Stimulated activated CD8-positive, alpha-beta memory T cell treated with anti-CD3 and anti-CD28 coated beads, Interleukin-15, amount 100 ng/mL, for 48 hours (primary cell): ENCODE measurements at places on chromosomes 4 and X.

DNA sequence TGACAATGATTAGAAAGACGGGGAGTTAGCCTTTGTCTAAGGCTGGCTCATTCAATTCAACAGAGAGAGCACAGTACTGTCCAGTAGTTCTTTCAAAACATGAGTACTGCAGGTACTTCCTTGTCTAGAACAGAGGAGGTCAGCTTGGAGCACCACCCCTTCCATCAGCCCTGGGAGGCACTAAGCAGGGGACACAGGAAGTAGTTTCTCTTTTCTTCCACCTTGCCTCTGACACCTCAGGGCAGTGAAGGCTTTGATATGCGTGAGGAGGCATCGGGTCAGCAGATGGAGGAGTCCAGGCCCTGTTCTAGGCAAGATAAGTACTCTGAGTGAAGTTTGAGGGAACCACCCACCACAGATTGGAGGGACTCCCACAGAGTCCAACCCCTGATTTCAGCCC lies 33.1 kb downstream of the MAGEB10 start:
- DNase-seq = no peak

DNA sequence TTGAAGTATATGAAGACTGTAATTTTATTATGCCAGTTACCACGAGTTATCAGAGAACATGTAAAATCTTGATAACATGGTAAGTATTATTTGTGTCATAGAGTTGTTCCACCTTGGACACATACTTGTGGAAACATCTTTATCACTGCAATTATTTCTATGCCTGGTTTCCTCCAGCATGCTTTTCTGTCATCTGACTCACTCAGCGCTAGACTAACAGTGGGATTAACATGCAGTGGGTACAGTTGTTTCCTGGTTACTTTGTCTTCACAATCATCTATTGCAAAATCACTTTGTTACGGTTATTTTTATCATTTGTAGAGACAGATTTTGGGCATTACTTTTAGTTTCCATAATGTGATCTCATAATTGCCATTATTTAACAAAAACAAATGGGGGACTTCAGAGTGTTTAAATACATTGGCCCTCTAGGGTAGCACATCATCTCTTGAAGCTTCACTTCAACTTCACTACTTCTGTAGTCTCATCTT lies at the start of gene STATH:
TSS of gene STATH (plus strand) at position 441 of the 491 bp plus-strand sequence. CDS start 2,472 bp downstream, outside the sequence.
- DNase-seq = no peak

- no peak for DNase-seq
Measured at GRCh38 chrX:84192006-84192405, 4.0 kb upstream of the RPS6KA6 start.

GRCh38 chrX:11449613-11450012 lies 156.4 kb downstream of the AMELX start:
- no peak for DNase-seq

- no peak for DNase-seq
Measured at GRCh38 chr4:139316733-139317132, 14.5 kb upstream of the NDUFC1 start.
